NCI-H345 (cell line): ENCODE measurements at places on chromosomes 2 and 18.

DNA sequence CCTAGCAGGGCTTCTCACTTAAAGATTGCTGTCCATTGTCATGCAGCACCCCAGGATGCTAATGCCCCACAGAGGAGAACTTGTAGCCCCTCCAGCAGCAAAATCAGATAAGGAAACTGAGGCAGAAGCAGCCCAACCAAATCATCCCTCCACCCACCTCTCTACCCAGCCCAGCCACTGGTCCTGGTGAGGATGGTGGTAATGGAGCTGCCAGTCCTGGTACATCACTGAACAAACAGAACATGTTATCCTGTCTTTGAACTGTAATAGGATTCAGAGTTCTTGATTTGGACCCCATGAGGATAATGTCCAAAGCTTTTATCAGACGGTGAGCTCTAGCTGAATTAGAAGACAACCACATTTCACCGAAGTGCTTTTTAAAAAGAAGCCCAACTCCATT lies 113.2 kb downstream of the MRO start:
- no peak for DNase-seq

GRCh38 chr18:48761582-48761981 lies 189.2 kb downstream of the SMAD7 start:
- DNase-seq, result no peak

DNA sequence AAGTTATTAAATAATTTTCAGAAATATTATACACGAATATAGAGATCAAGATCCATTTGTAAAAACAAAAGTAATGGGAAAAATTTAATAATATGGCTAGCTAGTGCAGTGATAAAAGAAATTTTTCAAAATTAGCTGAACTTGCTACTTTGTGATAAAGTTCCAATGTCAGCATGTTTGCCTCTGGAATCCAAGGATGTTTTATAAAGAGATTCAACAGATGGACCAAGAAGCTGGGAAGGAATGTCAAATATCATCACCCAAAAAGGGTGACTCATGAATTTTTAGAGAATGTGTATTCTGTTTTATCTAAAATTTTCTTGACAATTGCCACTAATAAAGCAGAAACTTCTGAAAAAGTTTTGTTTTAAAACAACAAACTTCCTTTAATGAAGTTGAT lies 95.3 kb downstream of the FSIP2 start:
- no peak for DNase-seq

DNA sequence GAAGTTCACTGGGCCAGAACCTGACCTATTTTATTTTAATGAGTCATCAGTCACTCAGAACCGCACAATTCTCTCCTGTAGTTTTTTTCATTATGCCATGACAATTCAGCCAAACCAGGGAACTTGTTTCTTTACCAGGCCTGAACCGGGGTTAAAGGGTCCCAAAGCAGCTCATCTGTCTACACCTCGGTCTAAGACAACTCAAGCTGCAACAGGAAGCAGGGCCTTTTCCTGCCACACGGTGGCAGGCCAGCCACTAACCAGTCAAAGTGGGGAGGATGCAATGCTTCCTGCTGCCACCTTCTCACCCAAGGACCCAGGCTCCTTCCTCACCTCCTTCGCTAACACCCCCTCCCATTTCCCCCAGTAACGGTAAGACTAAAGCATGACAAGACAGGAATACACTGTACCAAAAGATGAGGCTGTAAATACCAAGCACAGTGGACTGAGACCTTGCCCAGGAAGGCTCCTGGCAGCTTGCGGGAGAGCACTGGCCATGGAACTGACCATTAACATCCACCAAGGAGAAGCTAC lies 56.7 kb upstream of the ACKR3 start:
- DNase-seq, result no peak

DNA sequence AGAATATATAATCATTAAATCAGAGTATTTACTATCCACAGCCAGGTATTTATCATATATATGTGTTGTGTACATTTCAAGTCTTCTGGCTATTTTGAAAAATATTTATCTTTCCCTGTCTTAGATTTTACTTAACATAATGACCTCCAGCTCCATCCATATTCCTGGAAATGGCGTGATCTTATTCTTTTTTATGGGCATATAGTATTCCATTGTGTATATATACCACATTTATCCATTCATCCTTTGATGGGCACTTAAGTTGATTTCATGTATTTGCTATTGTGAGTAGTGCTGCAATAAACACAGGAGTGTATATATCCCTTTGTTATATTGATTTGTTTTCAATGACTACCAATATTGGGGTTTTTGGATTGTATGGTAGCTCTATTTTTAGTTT lies 6.6 kb downstream of the GCC2 start:
- no peak for DNase-seq

- no peak for DNase-seq
Observed at GRCh38 chr2:236951830-236952475, 133.7 kb upstream of the COPS8 start.

DNA sequence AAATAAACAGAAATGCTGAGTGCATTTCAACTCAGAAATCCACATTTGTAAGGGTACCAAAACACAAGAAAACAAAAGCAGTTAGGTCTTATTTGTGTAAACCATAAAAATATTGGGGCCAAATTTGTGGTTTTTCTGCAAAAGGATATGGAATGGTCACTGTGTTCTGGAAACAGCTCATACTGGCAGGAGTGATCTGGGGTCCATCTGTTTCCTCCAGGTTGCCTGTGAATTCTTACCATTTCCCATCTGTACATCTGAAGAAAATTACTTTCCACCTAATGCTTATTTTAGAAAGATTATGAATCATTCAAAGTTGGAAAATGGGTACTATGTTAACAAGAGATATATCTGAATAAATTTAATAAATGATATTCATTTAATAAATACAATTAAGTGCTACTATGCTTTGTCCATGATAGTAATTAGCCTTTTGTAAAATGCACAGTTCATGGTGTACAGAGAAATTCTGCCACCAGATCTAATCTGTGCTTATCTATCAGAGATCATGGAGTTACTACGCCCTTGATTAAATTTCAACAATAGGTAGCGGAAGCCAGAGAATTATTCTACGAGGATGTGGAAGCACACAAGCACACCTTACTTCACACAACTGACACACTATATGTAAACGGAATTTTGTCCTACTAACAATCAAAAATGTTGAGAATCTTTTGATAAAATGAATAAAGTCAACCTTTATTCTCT lies 10.9 kb downstream of the ALS2 start:
- DNase-seq, result no peak

DNA sequence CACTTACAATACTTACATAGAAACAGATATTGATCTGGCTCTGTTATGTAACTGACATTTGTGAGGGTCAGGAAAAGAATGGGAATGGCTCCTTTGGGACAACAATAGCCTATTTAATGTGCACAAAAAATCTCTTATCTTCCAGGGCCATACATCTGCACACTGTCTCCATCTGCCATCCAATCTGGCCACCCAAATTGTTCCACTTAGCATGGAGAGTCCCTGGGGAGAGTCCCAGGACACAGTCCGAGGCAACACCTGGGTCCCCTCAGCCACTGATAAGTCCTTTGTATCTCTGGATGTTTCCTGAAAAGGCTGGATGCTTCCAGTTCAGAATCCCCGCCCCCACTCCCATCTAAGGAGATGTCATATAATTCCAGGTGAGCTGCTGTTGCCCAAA lies 274.2 kb upstream of the NCKAP5 start:
- DNase-seq, result no peak
